ENCODE measurements at places on chromosomes 4 and X.

- DNase-seq: no peak
Observed at GRCh38 chrX:79153348-79153747, 8.9 kb downstream of the GPR174 start.

GRCh38 chr4:21467551-21467950 is 481.0 kb downstream of the KCNIP4 start:
- no peak for DNase-seq

DNA sequence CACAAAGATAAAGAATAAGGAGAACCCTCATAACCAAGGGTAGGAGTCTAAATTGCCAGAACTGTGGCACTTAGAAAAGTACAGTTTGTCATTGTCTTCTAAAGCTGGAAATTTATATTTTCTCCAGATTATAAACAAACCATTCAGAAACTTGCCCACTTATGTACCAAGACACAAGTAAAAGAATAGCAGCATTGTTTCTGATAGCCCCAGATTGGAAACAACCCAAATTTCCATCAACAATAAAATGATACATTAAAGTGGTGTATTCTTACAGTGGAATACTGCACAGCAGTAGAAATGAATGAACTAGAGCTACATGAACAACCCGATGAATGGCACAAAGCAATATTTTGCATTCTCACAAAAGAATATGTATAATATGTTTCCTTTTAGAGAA is 63.1 kb upstream of the PDHA1 start:
- DNase-seq: no peak

DNA sequence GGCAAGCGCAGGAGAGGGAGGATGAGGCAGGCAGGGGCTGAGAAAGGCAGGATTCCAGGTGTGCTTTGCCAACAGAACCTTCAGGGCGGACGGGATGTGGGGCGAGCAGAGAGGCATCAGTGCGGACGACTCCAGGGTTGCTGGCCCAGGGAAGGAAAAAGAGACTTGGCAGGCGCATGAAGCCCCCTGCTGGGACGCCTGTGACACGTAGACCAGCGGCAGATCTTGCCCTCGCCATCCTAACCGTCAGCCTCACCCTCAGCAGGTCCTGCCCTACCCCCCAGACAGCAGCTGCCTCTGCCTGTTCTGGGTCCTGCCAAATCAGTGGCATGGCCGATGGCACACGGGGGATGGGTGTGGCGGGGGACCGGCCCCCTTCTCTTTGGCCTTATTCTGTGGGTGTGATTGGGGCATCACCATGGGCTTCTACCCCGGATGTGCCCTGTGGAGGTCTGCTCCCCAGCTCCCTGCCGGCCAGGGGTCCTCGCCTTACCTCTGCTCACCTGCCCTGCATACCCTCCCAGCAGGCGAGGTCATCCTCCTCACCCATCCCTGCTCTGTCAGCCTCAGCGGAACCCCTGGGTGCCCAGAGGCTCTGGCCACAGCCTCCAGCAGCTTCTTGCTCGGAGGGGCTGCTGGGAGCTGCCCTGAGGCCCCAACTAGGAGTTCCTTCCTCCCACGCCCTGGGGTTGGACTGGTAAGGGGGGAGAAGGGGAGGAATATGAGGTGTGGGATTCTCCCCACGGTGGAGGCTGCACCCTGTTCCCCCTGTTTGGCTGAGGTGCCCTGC is 2.9 kb upstream of the SH3BP2 start:
- no peak for DNase-seq

DNA sequence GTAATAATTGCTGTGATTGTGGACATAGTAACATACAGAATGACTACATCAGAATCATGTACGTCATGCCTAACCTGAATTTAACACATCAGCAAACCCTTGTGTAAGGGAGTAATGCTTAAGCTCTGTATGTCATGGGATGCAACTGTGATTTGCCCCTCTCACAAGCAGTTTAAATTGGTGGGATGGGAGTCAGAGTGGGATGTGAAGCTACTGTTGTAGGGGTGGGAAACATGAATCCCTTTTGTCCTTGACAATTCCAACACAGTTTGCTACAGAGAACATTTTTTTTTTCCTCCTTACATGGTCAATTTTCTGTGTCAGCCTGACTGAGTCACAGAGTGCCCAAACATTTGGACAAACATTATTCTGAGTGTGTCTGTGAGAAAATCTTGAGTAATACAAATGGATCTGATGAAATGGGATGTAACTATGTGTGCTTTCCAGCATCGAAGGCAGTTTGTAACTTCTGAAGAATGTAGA is 392.8 kb downstream of the GPM6A start:
- no peak for DNase-seq

GRCh38 chrX:69195192-69195591 is 29.9 kb upstream of the PJA1 start:
- DNase-seq: no peak

DNA sequence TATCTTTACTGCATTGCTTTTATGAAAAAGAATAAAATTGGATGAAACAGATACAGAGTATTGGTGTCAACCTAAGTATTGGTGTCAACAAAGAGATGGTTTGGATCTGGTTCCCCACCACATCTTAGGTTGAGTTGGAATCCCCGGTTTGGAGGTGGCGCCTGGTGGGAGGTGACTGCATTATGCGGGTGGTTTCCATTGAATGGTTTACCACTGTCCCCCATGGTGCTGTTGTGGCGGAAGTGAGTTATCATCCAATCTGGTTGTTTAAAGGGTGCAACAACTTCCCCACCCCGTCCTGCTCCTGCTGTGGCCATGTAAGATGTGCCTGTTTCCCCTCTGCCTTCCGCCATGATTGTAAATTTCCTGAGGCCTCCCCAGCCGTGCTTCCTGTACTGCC is 52.8 kb upstream of the CD99 start:
- peak; percentile 32 for DNase-seq

DNA sequence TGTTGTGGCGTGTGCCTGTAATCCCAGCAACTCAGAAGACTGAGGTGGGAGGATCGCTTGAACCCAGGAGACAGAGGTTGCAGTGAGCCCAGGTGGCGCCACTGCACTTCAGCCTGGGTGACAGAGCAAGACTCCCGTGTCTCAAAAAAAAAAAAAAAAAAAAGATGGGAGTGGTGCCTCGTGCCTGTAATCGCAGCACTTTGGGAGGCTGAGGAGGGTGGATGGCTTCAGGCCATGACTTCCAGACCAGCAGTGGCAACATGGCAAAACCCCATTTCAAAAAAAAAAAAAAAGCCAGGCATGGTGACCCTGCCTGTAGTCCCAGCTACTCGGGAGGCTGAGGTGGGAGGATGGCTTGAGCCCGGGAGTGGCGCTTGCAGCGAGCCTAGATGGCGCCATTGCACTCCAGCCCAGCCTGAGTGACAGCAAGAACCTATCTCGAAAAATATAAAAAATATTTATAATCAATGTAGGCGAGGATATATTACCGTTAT is 27.0 kb downstream of the EIF2S3 start:
- peak; percentile 13 for DNase-seq

- DNase-seq: no peak
Observed at GRCh38 chr4:1547856-1548826, 136.0 kb downstream of the FAM53A start.

- peak; percentile 79 for DNase-seq
Observed at GRCh38 chrX:46791927-46792809, 33.2 kb upstream of the SLC9A7 start.

DNA sequence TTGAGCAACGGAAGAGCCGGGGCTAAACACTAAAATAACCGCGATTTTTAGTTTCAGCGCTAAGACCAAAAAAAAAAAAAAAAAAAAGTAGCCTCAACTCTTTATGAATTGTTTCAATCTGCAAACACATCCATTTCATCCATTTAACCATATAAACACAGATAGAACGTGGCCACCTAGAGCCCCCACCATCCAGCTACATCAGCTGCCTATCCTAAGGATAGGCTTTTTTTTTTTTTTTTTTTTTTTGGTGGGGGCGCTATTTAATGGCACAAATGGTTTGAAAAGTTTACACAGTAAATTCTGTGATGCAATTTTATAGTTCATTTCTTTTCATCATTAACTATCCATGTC is 492 bp upstream of the HDAC8 start:
- no peak for DNase-seq

GRCh38 chr4:58688568-58688967 is 1578.4 kb upstream of the IGFBP7 start:
- DNase-seq: no peak

- no peak for DNase-seq
Observed at GRCh38 chrX:155966876-155967275, 30.6 kb upstream of the IL9R start.

- DNase-seq: no peak
Observed at GRCh38 chr4:20176881-20177280, 74.8 kb upstream of the SLIT2 start.

DNA sequence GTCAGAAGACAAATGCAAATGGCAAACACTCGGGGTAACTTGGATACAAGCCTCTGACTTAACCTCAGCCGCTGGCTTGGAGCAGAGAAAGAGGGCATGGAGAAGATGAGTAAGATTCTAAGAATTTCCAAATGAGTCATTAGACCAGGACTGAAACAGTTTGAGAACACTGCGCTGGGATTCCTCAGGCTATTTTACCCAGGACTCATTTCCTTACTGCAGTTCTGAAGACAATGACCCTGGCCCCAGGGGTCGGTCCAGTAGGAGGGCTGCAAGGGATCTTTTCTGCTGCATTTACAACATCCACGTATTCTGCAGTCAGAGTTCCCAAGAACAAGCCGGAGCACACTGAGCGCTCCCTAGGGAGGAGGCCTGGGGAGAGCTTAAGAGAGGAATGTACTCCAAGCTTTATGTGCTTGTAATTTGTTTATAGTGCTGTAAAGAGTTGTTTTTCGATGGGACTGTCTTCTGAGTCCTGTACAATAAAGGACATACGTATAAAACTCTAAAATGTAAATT is 27.3 kb upstream of the SORBS2 start:
- no peak for DNase-seq

- DNase-seq: no peak
Observed at GRCh38 chrX:39564751-39565150, 533.0 kb downstream of the BCOR start.

DNA sequence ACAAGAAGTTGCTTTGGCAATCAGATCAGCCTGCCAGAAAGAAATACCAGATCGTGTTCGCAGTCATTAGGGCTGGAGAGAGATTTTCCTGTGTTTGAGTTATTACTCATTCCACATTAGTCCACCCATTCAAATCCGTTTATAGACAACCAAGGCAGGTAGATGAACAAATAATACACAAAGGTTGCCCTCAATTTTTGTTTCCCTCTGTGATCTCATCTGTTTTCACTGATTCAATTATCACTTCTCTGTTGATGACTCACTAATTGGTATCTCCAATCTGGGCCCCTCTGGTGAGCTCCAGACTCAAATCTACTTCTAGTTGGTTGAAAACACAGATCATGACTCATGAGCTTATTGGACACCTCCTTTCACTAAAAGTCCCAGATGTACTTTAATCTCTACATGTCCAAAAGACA is 54.5 kb downstream of the CHM start:
- DNase-seq: no peak

GRCh38 chr4:186013419-186014186 is 55.4 kb upstream of the TLR3 start:
- no peak for DNase-seq

DNA sequence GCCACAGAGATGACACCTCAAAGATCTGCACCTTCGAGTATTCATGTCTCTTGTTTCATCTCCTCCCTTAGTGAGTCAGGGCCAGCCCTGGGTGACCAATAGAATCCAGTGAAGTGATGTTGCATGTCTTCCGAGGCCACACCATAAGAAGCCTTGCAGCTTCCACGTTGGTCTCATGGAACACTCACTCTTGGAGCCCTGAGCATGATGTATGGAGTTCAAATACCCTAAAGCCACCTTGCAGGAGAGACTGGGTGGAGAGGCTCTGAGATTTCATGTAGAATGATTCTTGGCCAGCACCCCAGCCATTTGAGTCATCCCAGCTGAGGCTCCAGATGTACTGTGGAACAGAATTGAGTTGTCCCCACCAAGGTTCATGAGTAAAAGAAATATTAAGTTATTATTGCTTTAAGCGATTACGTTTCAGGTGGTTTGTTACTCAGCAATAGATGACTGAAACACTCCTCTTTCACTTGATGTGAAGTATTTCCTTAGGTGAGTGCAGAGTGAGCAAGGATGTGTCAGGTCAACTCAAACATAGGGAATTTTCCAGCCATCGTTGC is 5.0 kb upstream of the RP2 start:
- DNase-seq: no peak

DNA sequence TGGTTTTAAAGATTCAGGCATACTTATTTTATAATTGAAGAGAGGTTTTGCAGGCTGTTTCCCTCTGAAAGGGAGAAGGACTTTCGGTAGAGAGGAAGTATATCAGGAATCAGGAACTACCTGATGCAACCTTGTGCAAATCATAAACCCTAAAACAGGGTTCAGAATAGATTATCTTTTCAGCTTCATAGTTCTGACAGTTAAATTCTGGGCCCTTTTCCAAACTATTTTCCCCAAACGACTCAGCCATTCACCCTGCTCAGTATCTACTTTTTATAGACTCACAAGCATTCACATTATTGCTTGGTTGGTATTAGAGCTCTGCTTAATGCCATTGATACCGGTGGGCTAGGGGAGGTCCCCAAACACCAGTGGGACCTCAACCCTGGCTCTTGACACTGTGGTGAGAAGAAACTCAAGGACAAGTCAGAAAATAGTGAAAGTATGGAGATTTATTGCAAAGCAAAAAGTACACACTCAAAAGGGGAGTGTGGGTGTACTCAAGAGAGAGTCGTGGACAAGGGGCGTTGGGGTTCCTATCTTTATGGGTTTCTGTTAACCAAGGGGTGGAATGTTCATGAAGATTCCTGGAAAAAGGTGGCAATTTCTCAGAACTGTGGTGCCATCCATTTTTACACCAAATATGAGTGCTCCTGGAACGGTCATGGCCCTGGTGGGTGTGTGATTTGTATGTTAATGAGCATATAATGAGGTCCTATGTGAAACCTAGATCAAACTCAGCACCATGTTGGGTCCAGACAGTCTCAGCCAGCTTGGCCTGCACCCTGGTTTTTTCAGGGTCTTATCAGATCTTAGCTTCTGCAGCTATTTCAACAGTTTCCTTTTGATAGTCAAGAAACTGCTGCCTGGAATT is 238.3 kb downstream of the DCLK2 start:
- DNase-seq: no peak

- no peak for DNase-seq
Observed at GRCh38 chr4:24244663-24245490, 339.5 kb downstream of the DHX15 start.

- no peak for DNase-seq
Observed at GRCh38 chr4:145589916-145590702, 29.1 kb upstream of the MMAA start.

DNA sequence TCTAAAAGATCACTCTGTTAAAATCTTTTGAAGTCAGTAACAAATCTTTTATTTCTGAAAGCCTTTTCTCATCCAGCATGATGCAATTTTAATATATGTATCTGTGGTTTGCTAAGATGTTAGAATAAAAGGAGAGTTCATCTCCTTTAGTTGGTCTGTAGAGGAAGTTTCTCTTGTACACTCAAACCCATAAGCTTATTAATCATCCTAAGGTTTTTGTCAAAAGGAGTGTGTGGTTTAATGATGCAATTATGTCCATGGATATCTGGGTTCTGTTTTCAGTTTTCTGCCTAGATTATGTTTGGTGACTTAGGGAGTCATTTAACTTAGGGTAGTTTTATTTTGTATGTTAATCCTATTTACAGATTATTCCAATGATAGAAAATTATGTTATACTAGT is 52.1 kb upstream of the NDST4 start:
- no peak for DNase-seq

GRCh38 chr4:25795566-25796454 is 67.0 kb downstream of the SEL1L3 start:
- DNase-seq: no peak

- no peak for DNase-seq
Observed at GRCh38 chrX:63855896-63856295, 70.9 kb upstream of the ARHGEF9 start.
